ENCODE measurements at places on chromosomes 12 and 14.
A peak's percentile ranks its signal among the peaks of the same experiment; 100 is the strongest.

DNA sequence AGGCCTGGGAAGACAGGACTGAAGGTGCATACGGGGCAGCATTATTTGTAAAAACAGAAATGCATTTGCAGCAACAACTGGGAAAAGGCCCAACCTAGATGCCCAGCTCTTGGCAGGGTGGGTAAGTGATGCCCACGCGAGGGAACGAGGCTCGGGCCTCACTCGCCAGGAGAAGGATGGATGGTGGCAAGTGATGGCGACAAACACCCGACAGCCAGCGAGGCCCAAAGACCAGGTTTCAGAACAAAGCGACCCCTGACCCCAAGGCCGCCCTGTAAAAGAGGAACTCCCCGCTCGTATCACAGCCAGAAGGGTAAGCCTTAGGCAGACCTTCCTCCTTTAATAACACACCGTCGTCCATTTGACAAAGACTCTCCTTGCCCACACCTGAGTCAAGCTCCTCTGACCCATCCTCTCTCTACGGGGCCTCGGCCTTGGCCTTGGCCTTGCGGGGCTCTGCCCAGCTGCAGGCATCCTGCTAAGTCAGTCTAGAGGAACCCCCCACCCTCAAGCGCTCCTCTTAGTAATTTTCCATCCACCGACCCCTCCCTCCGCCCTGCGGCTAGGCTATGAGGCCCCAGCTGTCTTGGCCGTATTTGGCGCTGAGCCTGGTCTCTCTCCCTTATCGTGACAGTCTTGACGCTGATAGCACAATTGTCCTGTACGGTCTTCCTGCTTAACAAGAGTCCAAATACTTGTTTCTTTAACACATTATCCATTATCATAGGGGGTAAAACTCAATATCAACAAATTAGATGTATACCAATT lies 80.2 kb downstream of the NCOR2 start:
- no peak for DNase-seq

DNA sequence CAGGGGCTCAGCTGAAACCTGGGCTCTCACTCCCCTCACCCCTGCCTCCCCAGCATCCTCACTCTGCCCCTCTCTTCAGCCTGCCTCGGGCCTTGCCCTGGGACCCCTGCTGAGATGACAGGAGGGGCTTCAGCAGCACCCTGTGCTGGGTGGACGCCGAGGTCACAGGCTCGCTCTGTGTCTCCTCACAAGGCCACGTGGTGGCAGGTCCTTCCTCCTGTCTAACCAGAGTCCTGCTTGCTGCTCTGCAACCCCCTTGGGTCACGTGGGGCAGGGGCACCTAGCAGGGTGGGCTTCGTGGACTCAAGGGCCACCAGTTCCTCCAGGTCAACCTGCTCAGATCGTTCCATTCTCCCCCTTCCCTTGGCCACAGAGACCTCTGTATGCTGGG lies 90.4 kb downstream of the TMEM121 start:
- no peak for DNase-seq

- no peak for DNase-seq
These were observed 13.9 kb downstream of the CSRP2 start for GRCh38 chr12:76864791-76865400.

- no peak for DNase-seq
These were observed 1961.8 kb upstream of the FLRT2 start for GRCh38 chr14:83568141-83568540.

GRCh38 chr12:89971880-89972279 lies 263.2 kb upstream of the ATP2B1 start:
- DNase-seq, result peak; percentile 58

GRCh38 chr12:103517161-103517560 lies 21.4 kb upstream of the C12orf42 start:
- DNase-seq, result no peak

DNA sequence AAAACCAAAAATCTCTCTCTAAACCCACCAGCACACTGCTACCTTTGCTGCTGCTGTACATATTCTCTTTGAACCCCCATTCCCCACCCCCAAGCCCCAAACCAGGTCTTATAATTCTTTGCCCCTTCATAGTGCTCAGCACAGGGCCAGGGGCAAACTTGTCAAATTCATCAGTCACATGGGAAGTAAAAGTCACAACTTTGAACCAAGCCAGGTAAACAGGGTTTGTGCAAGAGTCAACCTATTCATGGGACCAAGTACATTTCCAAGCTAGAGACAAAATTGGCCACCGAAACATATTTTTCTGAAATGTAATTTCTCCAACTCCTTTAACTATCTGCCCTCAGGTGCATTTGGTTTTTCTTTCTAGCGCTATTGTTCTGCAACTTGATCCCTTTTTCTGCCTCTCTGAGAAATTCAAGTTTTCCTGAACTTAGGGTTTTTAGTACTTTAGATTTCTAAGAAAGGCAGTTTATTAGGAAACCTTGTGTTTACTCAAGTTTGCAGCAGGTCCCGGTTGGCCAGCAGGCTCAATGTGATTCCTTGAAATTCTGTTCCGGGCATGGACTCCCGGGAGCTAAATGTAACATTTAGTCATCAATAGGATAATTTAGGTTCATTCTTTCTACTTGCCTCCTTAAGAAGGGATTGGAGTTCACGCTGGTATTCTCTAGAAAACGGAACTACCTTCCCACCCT lies 230.5 kb downstream of the EFCAB11 start:
- DNase-seq, result no peak

DNA sequence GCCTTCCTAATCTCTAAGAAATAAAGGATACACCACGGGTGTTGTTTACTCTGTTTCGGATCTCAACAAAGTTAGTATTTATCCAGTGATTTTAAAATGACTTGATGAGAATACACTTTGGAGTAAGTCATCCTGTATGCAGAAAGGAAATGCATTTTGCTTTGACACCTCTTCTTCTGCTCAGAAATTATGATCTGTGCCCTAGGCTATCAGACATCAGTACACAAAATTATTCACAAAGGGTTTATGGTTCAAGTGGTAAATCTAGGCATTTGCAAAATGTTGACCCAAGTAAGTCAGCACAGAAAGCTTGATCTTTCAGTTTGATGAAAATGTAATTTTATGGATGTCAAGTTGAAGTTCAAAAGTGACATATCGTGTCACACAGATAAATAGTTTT lies 248.5 kb downstream of the ATP23 start:
- no peak for DNase-seq

DNA sequence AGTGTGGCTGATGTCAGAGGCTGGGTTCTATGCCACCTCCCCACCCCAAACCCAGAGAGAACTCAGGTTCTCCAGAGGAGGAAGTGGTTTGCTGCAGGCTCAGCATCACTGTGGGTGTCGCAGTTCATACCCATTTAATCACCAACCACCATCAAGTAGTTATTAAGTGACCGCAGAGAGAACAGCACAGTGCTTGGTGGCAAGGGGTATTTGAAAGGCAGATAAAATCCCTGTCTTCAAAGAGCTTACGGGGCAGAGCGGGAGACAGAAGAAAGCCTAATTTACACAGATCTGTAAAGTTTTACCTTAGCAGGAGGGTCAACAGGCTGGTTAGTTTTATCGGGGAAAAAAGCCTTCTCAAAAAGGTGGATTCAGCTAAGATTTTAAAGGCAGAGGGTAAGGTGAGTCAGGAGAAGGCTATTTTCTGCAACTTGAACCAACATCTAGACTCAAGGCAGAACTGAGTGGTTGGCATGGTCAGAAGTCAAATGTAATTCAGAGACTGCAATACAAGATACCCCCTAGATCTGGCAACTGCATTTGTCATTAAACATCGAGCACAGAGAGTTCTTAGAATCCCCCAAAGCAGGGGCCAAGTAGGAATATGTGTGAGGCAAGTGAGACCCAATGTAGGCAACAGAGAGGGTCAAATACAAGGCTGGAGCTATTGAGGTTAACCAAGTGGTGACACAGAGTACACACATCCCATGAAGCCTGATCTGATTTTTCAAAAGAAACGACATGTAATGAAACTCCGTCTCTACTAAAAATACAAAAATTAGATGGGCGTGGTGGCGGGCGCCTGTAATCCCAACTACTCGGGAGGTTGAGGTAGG lies 13.2 kb downstream of the PXN start:
- no peak for DNase-seq

DNA sequence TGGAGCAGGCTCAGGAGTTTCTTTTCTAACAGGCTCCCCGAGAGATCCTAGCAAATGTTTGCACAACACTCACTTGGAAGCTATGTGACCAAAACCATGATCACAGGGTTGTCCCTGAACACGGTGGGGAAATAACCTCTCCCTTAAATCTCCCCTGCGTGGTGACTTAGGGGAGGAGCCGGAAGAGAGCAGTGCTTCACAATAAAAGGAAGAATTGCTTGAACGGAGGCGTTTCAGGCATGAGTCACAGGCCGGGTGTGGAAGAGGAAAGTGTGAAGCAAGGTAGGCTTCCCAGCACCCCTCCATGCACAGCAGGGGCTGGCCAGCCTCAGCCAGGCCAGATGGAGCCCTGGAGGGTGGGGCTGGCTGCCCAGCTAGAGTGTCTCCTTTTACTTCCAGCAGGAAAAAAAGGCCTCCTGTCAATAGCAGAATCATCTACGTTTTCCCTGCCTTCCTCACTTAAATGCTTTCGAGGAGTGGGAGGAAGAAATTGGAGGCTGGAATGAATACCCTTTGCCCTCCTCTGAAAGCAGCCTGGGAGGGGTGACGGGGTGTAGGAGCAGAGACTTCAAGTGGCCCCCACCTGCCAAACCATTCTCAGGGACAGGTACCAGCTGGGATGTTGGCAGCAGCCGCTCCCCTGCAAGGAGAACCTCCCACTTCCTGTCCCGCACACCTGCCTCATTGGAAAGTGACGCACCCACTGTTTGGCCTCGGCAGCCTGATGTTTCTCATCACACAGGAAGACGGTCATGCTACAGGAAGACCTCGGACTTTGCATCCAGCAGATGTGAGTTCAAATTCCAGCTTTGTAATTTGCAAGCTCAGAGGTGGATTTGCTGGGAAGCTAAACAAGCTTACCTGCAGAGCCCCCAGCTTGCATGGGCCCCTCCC lies 30.1 kb upstream of the PPP2R5C start:
- DNase-seq, result peak; percentile 7

DNA sequence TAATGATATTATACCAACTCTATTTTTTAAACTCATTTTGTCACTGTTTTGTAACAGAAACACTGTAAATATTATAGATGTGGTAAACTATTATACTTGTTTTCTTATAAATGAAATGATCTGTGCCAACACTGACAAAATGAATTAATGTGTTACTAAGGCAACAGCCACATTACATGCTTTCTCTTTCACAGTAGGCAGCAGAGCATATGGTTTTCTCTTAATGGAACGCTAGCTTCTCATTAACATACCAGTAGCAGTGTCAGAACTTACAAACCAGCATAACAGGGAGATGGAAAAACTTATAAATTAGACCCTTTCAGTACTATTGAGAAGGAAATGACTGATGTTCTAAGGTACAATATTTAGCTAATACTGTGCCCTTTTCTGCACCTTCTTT lies 398.8 kb downstream of the PRKD1 start:
- DNase-seq, result no peak

- DNase-seq, result no peak
These were observed 232.9 kb upstream of the CRY1 start for GRCh38 chr12:107326237-107326636.

GRCh38 chr14:29722831-29723230 lies 204.8 kb downstream of the PRKD1 start:
- DNase-seq, result no peak

DNA sequence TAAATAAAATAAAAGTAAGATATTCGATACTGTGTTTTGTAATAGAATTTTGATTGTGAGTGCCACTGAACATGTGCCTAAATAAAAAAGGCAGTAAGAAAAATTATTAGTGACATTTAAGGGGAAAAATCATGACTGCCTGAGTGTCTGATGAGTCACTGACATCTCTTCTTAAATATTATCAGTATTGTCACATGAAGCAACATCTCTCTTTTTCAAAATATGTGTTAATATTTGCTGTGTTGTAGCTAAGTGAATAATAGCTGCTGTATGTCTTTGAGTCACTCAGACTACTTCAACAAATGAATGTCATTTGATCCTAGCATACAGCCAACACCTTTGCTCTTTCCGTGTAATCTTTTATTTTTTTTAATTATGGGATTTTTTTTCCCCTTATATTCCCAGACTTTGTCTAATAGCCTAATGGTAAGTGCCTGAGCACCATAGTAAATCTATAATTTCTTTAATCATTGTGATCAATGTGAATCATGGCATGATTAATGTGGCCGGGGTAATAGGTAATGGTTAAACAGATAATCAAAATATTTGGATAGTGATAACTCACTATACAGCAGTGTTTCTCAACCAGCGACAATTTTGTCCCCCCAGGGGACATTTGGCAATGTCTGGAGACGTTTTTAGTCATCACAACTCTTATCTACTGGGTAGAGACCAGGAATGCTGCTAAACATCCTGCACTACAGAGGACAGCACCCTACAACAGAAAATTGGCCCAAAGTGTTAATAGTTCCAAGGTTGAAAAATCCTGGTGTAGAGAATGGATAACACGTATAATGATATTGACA lies 11.7 kb upstream of the OTX2 start:
- no peak for DNase-seq

- no peak for DNase-seq
These were observed 97.0 kb upstream of the BCAT1 start for GRCh38 chr12:25045869-25046268.

DNA sequence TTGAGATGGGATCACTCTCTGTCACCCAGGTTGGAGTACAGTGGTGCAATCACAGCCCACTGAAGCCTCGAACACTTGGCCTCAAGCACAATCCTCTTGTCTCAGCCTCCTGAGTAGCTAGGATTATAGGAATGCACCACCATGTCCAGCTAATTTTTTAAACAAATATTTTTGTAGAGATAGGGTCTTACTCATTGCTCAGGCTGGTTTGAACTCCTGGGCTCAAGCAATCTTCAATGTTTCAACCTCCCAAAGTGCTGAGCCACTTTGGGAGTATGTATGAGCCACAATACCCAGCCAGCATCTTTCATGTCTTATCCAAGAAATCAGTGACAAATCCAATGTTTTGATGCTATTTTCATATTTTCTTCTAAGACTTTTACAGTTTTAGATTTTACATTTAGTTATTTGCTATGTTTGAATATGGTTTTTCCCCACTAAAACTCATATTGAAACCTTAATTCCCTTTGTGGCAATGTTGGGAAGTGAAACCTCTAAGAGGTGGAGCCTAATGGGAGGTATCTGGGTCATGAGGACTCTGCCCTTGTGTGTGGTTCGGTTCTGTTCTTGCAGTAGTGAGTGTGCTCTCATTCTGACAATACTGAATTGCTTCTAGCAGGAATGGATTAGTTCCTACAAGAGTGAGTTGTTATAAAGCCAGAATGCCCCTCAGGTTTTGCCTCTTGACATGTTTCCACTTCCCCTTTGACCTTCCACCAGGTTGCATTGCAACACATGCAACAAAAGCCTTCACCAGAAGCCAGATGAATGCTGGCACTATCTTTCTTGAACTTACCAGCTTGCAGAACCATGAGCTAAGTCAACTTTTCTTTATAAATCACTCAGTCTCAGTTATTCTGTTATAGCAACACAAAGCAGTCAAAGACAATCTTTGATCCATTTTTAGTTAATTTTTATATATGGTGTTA lies 80.8 kb upstream of the AMIGO2 start:
- no peak for DNase-seq

- peak; percentile 1 for DNase-seq
These were observed 18.8 kb upstream of the FLVCR2 start for GRCh38 chr14:75559451-75560222.

GRCh38 chr14:76829650-76830421 lies 3.6 kb downstream of the LRRC74A start:
- no peak for DNase-seq

All from NCI-H2227 treated with DMSO at 0.1 percent for 48 hours (cell line).